ENCODE measurements at places on chromosomes 3 and 15.

- DNase-seq: no peak
Observed at GRCh38 chr3:31968369-31968926, 12.6 kb downstream of the OSBPL10 start.

GRCh38 chr15:49288391-49288790 lies 118.3 kb downstream of the GALK2 start:
- DNase-seq: no peak

- no peak for DNase-seq
Observed at GRCh38 chr3:116048991-116049390, 396.3 kb downstream of the LSAMP start.

- DNase-seq: no peak
Observed at GRCh38 chr3:79670178-79670577, 97.6 kb downstream of the ROBO1 start.

- no peak for DNase-seq
Observed at GRCh38 chr3:131925571-131925970, 109.2 kb downstream of the CPNE4 start.

DNA sequence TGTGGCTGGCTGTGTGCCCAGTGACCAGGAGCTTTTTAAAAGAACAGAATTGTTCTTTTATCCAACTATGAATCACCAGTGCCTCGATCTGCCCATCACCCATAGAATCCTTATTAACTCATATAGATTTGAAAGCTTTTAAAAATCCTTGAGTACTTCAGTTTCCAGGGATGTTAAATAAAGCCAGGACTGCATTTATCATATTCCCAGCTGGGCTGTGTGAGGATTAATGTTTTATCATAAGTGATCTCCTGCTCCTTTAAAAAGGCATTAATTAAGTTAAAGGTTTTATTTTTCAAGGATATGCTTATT lies 234.0 kb downstream of the MYRIP start:
- DNase-seq: no peak

- no peak for DNase-seq
Observed at GRCh38 chr3:37202035-37202434, 27.7 kb upstream of the LRRFIP2 start.

GRCh38 chr3:105253225-105253624 lies 113.5 kb upstream of the ALCAM start:
- DNase-seq: no peak

GRCh38 chr15:69691307-69692015 lies 238.8 kb downstream of the RPLP1 start:
- no peak for DNase-seq

GRCh38 chr3:18531662-18532061 lies 106.5 kb upstream of the SATB1 start:
- no peak for DNase-seq

- peak; percentile 9 for DNase-seq
Observed at GRCh38 chr3:124078953-124079911, 87.3 kb upstream of the ROPN1 start.

- DNase-seq: no peak
Observed at GRCh38 chr15:90058775-90059174, 43.5 kb downstream of the IDH2 start.

DNA sequence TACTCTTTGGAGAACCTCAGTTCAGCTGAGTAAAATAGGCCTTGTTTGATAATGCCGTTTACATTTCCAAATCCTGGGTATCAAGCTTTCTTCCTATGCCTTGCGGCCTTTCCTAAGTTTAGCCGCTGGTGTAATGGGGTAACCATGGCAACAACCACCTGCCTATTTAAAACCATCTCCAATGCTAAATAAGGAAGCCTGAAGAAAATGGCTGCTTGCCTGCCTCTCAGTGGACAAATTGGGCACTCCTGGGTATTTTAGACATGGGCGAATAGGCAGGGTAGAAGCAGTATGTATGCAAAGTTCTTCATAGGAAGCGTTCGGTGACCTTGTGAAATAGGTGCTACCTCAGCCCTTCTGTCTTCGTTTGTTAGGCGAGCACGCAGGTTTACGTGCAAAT lies 122.7 kb downstream of the DGKG start:
- DNase-seq: no peak

- no peak for DNase-seq
Observed at GRCh38 chr15:29887721-29888120, 65.5 kb upstream of the TJP1 start.

- DNase-seq: no peak
Observed at GRCh38 chr3:48110463-48110862, 77.8 kb downstream of the CDC25A start.

- no peak for DNase-seq
Observed at GRCh38 chr3:81198216-81198615, 563.2 kb downstream of the GBE1 start.

- no peak for DNase-seq
Observed at GRCh38 chr15:61128896-61129295, 100.2 kb downstream of the RORA start.

- no peak for DNase-seq
Observed at GRCh38 chr3:197590313-197590962, 34.7 kb upstream of the BDH1 start.

- no peak for DNase-seq
Observed at GRCh38 chr15:91737151-91737818, 116.2 kb upstream of the SLCO3A1 start.

GRCh38 chr3:97687734-97688133 lies 76.8 kb upstream of the ARL6 start:
- DNase-seq: no peak

- DNase-seq: no peak
Observed at GRCh38 chr15:29883126-29883525, 60.9 kb upstream of the TJP1 start.

GRCh38 chr15:42353061-42353460 lies 6.2 kb upstream of the CAPN3 start:
- DNase-seq: no peak

DNA sequence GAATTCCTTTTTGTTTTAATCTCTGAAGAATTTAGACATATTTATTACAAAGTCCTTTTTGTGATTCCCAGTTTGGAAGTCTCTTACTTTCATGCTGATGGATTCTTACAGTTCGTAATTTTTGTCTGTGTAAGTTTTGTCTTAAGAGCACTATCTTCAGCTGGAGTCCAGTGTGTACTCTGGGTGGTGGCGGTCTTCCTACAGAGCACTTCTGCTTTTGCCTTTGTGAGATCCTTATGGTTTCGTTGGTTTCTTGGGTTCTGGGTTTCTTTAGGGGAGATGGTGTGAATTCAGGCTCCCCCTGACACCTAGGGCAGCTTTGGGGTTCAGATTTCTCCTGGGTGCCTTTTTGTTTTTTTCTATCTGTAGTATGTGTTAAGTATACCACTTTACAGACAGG lies 45.3 kb downstream of the PLS1 start:
- DNase-seq: no peak

- no peak for DNase-seq
Observed at GRCh38 chr3:168061332-168061996, 34.3 kb downstream of the GOLIM4 start.

- DNase-seq: no peak
Observed at GRCh38 chr3:129448186-129448895, 8.3 kb downstream of the IFT122 start.

DNA sequence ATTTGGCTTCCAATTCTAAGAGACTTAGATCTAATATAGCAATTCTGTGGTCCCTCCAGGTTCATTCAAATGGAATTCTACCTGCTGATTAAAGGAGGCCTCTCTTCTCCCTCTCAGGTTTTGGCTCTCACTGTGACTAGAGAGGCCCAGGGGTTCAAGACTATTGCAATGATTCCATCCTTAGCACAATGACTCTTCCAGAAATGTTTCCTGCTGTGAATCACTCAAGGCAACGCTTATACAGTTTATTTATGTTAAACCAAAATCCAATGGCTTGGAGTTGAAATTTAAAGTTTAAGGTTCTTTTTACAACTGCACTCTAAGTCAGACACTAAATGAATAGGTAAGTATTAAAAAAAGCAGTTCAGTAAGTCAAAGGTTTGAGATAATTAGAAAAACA lies 39.9 kb downstream of the IFT57 start:
- no peak for DNase-seq

DNA sequence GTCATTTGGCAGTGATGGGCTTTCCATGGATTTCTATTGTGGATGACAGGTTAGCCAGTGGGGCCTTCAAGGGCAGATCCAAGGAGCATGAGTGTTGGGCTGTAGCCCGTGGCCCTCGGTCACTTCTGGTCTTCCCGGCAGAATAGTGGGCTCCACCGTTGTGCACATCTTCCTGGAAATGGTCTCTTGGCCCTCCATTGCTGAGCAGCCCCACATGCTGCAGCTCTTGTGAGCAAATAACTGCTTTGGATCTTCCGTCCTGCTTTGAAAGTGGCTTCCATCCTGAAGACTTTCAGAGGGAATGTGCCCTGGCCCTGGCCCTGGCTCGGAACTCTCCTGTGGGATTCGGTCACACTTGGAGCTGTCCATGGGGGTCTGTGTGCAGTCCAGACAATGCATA lies 102.8 kb downstream of the SNRPN start:
- DNase-seq: no peak

- no peak for DNase-seq
Observed at GRCh38 chr3:71955240-71956068, 170.5 kb upstream of the PROK2 start.

DNA sequence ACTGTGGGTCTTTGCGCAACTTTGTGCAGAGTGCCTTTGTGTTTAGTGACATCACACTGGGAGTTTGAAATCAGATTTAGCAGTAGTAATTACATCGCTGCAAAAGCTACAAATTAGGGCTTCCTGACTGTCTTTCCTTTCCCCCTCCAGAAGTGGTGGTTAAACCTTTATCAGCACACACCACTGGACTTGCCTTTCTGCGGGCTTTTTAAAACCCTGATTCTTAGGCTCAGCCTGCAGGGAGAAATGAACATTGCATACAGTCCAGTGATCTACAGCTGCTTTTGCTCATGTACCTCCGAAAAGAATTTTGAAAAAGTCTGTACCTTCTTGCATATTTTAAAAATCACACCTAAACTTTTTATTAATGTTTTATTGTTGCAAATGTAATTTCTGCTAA lies 219.7 kb upstream of the NAALADL2 start:
- no peak for DNase-seq

- no peak for DNase-seq
Observed at GRCh38 chr3:128430301-128430700, 36.4 kb downstream of the DNAJB8 start.

- no peak for DNase-seq
Observed at GRCh38 chr3:139755551-139755950, 77.8 kb upstream of the NMNAT3 start.

DNA sequence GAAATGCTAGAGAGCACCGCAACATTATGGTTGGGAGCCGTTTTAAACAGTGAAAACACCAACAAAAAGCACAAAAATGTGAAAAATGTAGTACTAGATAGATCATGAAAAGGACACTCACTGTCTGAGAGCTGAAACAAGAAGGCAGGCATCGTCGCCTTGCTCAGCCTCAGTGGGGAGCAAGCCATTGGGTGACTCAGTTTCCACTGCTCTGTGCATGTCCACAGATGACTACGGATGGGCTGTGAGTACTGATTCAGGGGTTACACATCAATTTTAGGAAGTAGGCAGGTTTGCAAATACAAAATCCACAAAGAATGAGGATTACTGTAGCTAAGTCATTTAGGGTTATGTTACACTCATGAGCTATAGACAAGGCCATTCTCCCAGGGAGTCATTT lies 10.8 kb downstream of the NOX5 start:
- no peak for DNase-seq

GRCh38 chr3:63976161-63976871 lies 47.0 kb downstream of the PSMD6 start:
- no peak for DNase-seq

- no peak for DNase-seq
Observed at GRCh38 chr3:184366619-184367289, 5.2 kb downstream of the POLR2H start.

GRCh38 chr15:101651554-101652097 lies 555 bp downstream of the TM2D3 start:
- DNase-seq: no peak

GRCh38 chr3:11367143-11367693 lies 95.0 kb downstream of the ATG7 start:
- DNase-seq: no peak

- no peak for DNase-seq
Observed at GRCh38 chr3:175495331-175495730, 636.2 kb downstream of the NAALADL2 start.

DNA sequence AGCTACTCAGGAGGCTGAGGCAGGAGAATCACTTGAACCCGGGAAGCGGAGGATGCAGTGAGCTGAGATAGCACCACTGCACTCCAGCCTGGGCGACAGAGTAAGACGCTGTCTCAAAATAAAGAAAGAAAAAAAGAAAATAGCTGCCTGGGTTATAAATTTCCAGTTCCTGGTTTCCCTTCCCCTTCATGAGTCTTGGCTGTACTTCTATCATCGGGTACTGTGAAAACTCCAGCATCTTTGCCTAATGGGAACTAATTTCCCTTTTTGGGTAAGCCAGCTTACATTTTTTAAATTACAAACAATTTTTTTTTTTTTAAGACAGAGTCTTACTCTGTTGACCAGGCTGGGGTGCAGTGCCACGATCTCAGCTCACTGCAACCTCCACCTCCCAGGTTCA lies 15.0 kb downstream of the DENND4A start:
- DNase-seq: no peak

GRCh38 chr3:81279481-81280379 lies 481.7 kb downstream of the GBE1 start:
- DNase-seq: no peak

- DNase-seq: no peak
Observed at GRCh38 chr3:188299068-188299467, 145.1 kb downstream of the LPP start.

DNA sequence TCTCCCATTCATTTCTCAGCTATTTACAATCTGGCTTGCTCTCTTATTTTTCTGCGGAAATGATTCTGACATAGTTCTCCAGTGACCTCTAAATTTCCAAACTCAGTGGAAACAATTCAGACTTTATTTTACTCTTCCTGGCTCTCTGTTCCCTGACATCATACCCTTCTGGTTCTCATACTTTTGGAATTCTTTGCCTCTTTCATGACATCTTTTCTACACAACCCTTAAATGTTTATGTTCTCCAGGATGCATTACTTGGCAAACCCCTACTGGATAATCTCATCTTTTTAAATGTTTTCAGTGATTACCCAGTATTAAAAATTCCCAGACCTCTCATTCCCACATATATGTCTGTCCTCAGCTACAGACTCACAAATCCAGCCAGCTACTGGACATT lies 23.9 kb upstream of the PLSCR4 start:
- DNase-seq: no peak

GRCh38 chr15:37010595-37010994 lies 89.8 kb downstream of the MEIS2 start:
- no peak for DNase-seq

DNA sequence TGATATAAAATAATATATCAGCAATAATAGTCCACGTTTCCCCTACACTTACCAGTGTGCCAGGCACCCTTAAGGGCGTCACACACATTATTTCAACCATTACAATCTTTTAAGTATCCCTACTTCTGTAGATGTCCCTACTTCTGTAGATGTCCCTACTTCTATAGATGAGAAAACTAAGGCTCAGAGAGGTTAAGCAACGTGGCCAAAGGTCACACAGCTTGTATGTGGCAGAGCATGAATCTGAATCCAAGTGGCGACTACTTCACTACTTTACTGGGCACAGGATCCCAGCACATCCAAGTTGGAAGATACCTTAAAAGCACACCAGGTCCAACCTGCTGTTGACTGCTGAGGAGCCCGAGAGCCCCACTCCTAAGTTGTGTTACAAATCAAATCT lies 77.5 kb downstream of the TLE3 start:
- no peak for DNase-seq
